ENCODE measurements at places on chromosomes 7 and 10.

DNA sequence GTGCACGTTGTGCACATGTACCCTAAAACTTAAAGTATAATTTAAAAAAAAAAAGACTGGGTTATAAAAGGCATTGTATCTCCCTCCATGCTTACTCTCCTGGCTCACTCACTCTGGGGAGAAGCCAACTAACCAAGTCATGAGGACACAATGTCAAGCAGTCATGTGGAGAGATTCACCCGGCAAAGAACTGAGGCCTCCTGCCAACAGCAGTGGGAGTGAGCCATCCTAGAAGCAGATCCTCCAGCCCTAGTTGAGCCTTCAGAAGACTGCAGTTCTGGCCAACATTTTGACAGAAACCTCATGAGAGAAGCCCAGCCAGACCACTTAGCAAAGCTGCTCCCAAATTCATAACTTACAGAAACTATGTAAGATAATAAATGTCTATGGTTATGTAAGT lies 521.7 kb upstream of the FZD8 start:
- no peak for DNase-seq

- DNase-seq = no peak
Observed at GRCh38 chr7:20219062-20219445, 1.9 kb upstream of the MACC1 start.

DNA sequence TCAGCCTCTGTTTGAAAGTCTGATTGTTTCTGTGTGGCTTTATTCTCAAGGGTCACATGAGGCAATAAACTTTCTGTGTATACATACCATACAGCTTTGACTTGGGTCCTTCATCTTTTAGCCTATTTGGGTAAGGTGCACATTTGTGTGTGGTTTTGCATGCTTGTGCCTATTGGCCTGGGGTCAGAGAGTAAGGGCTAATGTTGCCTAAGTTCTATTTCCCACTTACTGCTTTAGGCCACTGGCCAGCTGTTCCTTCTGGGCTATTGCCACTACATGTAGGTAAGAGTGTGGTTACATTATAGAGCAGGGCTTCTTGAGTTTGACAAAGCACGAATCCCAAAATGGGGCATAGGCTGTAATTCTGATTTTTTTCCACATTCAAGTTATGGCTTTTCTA lies 21.8 kb downstream of the BBIP1 start:
- no peak for DNase-seq

DNA sequence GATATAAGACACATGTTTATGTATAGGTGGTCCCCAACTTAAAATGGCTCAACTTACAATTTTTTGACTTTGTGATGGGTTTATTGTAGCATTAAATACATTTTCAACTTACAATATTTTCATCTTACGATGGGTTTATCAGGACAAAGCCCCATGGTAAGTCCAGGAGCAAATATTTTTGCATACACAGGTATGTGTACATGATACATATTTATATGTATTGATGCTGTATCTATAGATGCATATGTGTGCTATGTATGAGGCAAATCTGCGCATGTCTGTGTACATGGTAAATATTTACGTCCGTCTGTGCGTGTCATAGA lies 664 bp upstream of the UBE3C start:
- DNase-seq = no peak

- no peak for DNase-seq
Observed at GRCh38 chr10:43262397-43262901, 4.4 kb downstream of the RASGEF1A start.

GRCh38 chr10:69473304-69473990 lies 22.2 kb downstream of the TSPAN15 start:
- no peak for DNase-seq

DNA sequence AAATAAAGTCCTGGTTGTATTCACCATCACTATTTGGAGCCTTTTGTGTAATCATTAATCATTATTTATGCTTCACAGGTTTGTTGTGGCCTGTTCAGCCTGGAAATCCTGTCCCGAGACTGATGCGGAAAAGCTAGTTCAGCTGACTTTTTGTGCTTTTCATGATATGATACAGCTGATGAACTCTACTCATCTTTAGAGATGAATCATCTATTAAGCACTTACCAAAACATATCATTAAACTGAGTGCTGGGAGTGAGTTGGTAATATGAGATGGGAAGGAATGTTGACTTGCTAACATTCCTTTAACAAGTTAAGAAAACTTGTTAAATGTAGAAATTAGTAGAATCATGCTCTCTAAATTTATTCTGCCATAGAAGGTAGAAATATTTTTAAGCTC lies 53.0 kb downstream of the CROT start:
- no peak for DNase-seq

GRCh38 chr7:124101173-124101768 lies 68.4 kb upstream of the TMEM229A start:
- no peak for DNase-seq

- DNase-seq = no peak
Observed at GRCh38 chr7:37694208-37695094, 10.9 kb downstream of the GPR141 start.

Measured in GM04504 (cell line).